ENCODE measurements at places on chromosomes 5 and 9.

DNA sequence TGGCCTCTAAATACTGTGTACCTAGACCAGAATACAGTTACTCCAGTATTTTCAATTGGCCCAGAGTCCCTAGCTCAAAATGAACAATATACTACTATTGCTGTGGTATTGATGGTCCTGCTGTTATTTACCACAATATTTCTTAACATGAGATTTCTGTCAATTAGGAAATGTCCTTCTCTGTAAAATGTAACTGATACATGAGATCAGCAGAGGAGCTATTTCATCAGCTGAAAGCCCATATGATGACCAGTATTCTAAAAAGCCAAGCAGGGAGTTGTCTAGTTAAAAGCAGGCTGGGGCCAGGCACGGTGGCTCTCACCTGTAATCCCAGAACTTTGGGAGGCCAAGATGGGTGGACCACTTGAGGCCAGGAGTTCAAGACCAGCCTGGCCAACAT is 187.7 kb upstream of the PTGER4 start:
- DNase-seq: no peak

- no peak for DNase-seq
Observed at GRCh38 chr9:111886983-111887718, 9.5 kb upstream of the UGCG start.

DNA sequence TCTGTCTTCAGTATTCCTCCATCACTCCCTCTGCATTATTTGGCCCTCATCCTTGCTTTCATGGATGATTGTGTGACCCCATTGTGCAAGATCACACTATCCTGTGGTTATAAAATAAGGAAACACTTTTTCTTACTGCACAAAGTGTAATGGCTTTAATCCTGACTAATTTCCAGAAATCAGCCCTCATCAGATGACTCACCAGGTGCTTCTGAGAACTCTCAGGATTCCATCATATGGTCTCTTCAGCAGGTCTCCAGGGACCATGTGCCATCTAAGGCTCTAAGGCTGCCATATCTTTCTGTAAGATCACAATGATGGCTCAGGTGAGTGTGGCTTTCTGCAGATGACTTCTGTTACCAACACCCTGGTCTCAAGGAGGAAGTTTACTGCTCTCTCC is 27.3 kb upstream of the FER start:
- no peak for DNase-seq

DNA sequence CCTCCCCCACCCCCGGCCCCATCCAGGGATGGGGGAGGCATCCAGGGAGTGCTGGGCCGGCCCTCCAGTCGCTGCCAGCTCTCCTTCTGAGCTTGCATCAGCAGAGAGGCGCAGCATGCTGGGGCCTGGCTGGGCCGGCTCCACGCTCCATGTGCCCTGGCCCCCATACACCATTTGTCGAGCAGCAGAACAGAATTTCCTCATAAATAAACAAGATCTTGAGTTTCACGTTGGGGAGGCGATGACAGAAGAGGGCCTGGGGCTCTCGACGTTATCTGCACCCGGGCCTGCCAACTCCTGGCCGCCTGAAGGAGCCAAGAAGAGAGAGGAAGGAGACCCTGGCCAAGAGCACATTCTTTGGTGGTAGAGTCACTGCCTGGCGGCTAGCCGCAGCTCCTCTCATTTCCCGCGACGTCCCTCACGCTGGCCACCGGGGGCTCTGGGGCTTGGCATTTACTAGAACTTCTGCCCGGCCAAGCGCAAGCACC is 177.0 kb downstream of the FGF18 start:
- DNase-seq: peak; percentile 97

DNA sequence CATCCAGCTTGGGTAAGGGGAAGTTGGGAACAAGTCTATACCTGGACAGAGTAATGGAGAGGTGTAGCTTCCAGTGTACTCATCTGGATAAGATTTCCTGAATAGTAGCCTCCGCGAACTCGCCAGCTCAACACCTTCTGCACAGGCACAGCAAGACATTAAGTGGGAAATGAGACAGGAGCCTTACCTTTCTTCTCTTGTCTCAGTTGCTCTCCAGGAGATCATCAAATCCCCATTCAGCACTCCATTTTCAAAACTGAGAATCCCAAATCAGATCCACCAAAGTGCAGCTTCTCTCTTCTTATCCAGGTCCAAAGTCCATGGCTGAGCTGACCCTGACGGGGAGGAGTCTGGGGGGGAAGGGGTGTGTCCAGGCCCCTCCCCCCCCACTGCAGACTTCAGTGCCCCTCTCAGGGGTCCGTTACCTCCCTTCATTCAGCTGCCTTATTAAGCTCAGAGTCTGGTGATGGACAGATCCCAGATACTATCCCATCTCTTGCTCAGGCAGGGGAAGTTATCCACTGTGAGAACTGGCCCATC is 5.9 kb upstream of the MGAT1 start:
- DNase-seq: no peak

DNA sequence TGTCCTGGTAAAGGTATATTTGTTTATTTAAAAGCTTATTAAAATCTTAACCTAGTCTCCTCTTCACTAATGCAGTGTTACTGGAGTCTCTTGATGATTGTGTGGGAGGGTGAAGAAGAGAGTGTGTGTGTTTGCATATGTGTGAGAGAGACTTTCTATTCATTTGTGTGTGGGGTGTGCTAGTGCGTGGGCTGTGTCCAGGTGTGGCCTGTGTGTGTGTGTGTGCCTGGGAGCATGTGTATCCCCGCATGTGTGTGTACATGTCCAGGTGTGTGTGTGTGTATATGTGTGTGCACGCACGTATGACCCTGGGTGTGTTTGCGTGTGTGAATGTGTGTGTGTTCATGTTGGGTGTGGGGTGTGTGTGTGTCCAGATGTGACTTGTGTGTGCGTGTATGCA is 10.3 kb upstream of the UNC5A start:
- no peak for DNase-seq

GRCh38 chr9:69249337-69249736 is 75.3 kb downstream of the TJP2 start:
- no peak for DNase-seq

- no peak for DNase-seq
Observed at GRCh38 chr5:115384587-115385375, 88.3 kb upstream of the CCDC112 start.

Data from EL (cell line).